HFFc6 (cell line): ENCODE measurements at places on chromosomes 3 and 15. TPM values are rescaled to one million over a fixed set of nuclear protein-coding genes. Genes with fewer than 3 reads are reported as not detected.

The BFSP2 gene
- total RNA-seq = not detected in 3 replicates

The GRAMD1C gene
- total RNA-seq = 3.9 to 7.0 TPM (median 4.4 TPM) in 3 replicates

The PLAAT1 gene
- total RNA-seq = not detected in 3 replicates

The CDHR4 gene
- total RNA-seq = 0.18 TPM in 1 of 3 replicates, not detected in the others
